ENCODE measurements at places on chromosomes 4 and X.

DNA sequence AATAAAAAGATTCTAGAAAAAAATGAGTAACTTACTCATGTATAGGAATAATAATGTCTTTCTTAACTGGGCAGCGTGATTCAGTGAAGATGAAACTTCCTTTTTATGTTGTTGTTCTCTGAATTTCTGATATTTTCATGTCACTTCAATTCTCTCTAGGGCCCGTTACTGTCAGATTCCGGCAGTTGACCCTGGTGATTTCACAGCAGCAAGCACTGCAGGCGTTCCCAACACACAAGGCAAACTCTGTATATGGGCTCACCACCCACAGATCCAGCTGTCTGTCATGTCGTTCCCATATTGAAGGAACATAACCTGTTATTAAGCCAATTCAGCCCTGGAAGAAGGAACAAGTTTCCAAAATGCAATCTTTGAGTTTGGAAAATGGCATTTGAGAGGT, 288.3 kb upstream of the GALNTL6 start:
- DNase-seq = no peak

DNA sequence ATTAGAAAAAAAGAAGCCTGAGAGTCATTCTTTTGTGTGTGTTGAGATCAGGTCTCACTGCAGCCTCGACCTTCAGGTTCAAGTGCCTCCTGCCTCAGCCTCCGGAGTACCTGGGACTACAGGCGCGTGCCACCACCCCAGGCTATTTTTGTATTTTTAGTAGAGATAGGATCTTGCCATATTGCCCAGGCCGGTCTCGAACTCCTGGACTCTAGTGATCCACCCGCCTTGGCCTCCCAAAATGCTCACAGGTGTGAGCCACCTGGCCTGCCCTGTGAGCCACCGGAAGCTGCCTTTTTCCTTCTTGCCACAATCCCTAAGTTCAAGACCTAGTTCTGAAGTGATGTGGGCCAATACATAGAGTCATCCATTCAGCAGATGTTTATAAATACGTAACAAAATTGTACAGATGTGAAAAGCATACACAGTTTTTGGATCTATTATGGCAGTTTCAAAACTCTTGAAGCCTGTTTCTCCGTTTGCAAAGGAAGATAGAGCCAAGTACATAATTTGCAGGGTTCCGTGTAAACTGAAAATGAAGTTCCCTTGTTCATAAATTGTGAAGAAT, 536 bp upstream of the CTSO start:
- DNase-seq = no peak

- no peak for DNase-seq
Observed at GRCh38 chrX:38363046-38363445, 10.6 kb downstream of the OTC start.

DNA sequence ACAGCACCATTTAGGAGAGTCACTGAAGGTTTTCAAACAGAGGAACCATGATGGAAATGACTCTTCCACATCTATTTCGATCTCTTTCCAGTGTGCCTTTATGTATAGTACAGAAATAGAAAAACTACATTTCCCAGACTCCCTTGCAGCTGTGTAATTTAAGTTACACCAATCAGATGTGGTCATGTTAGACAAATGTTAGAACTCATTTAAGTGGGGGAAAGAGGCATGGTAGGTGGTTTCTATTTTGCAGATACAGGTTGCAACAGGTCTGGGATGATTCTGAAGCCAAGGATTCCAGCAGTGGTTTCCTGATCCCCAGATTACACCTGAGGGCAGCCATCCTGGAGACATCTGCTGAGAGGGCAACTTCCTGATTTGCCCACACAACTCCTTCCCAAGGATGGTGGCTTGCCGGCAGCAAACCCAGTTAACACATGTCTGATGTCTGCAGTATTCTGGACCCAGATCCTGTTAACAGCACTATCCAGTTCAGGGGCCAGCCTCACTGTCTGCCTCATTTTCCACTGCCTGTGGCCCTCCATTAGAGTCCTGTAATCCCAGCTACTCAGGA, 38.7 kb upstream of the PDK3 start:
- no peak for DNase-seq

DNA sequence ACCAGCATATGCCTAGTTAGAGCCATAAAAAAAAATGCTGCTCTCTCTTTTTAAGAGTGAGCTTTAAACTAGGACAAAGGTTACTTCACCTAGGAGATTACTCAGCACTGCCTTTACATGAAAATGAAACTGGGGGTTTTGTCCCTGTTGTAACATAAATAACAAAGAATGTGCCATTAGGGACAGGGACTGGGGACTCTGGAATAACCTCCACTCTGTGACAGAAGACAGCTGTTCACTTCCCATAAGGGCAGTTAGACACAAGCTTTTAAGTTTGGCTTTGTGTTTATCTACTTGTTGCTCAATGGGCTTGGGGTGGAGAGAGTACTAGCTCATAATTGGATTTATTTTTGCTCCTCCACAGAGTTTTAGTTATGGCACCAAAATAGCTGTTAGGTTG, 11.9 kb downstream of the ENPEP start:
- DNase-seq = no peak

DNA sequence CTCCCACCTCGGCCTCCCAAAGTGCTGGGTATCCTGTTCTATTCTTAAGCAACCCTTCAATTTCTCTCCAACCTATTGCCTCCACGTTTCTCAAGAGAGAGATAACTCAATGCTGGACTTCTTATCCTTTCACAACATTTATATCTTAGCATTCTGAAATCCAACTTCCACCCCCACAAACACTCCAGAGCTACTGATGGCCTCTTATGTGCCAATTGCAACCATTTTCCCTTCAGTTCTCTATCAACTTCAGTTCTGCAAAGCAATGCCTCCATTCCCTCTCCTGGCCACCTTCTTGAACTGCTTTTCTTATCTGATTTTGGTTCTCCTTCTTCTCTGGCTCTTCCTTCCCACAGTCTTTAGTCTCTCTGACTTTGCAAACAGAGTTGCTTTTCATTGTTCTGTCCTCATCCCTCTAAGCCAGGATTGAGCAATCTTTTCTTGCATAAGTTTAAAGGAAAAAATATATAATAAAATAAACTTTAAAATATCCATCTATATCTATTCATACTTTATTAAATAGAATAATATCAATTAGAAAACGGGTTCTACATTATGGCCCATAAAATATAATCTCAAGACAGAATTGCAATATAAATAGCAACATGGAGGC, 3.6 kb upstream of the STBD1 start:
- DNase-seq = no peak

DNA sequence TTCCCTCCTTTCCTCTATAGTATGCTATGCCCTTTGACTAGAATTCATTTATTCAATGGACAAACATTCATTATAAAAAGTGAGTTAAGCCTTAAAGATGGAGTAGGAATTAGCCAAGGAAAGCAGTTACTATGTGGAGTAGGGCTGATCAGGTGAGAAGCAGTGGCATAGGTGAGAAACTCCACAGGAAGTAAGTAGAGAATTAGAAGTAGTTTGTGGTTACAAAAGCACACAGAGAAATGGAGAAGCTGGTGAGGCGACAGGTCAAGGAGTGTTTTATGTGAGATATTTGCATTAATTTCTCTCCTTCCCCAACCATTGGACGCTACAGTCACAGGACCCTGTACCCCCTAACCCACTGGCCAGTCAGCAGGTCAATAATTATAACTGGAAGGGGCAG, 30.6 kb downstream of the SETD7 start:
- DNase-seq = no peak

GRCh38 chr4:114192854-114193253, 213.4 kb upstream of the ARSJ start:
- DNase-seq = no peak

GRCh38 chr4:92101737-92102172, 202.0 kb upstream of the GRID2 start:
- DNase-seq = no peak

- DNase-seq = no peak
Observed at GRCh38 chr4:184727430-184727829, 6.5 kb downstream of the CENPU start.

DNA sequence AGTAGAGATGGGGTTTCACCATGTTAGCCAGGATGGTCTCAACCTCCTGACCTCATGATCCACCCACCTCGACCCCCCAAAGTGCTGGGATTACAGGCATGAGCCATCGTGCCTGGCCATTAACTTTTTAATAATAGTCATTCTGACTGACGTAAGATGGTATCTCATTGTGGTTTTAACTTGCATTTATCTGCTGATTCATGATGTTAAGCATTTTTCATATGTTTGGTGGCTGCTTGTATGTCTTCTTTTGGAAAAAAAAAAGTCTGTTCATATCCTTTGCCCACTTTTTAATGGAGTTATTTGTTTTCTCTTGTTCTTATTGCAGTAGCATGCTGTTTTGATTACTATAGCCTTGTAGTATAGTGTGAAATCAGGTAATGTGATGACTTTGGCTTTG, 45.8 kb downstream of the ANXA10 start:
- DNase-seq = no peak

- no peak for DNase-seq
Observed at GRCh38 chr4:26151615-26152014, 169.2 kb upstream of the RBPJ start.

GRCh38 chrX:153499876-153500275, 5.1 kb downstream of the BGN start:
- DNase-seq = no peak

GRCh38 chr4:84734037-84734436, 151.1 kb downstream of the CDS1 start:
- DNase-seq = no peak

- DNase-seq = no peak
Observed at GRCh38 chr4:156829201-156829873, 142.3 kb downstream of the PDGFC start.

- DNase-seq = no peak
Observed at GRCh38 chrX:39955625-39956024, 142.1 kb downstream of the BCOR start.

DNA sequence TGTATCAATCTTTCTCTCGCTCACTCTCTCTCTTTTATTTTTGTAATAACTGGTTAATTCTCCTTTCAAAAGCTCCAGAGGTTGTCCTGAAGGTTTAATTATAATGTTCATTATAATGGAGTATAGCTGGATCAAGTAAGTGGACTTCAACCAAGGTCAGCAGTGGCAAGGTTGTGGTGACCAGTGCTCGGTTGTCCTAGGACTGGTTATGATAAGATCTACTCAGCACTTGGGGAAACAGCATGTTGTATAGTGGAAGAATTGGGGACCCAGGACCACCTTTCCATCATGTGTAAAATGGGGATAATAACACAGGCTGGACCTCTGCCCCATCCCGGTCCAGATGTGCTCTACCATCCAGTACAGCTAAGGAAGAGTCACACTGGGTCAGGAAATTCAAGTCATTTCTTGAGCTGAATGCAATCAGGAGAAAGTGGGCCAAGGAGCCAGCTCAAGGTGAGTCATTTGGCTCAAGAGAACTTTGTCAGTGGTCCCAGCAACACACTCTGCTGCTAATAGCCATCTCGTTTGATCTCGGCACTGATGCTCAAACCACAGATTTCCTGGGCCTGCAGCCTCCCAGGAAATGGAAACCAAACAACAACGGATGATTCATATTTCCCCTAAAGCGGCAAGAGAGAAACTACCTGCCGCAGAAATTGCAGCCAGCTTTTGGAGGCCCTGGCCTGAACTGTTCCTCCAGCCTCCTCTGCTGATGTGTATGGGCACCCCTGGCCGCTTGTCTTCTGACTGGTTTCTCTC, 123.6 kb upstream of the RBPJ start:
- peak; percentile 27 for DNase-seq

DNA sequence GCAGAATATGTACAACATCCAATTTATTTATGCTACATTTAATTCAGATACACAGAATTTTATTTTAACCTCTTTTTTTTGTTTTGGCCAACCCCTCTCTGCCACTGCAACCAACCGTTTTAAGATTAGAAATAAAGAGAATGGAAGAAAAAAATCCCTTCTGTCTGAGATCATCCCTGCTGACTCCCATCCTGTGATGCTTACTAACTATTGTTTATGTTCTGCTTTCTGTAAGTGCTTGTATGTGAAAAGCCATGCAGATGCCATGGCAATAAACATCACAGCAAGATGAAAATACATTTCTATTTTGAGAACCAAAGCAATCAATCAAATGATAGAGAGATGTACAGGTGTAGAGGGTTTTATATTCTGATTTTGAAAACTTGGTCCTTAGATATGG, 70.1 kb downstream of the GABRB1 start:
- no peak for DNase-seq

DNA sequence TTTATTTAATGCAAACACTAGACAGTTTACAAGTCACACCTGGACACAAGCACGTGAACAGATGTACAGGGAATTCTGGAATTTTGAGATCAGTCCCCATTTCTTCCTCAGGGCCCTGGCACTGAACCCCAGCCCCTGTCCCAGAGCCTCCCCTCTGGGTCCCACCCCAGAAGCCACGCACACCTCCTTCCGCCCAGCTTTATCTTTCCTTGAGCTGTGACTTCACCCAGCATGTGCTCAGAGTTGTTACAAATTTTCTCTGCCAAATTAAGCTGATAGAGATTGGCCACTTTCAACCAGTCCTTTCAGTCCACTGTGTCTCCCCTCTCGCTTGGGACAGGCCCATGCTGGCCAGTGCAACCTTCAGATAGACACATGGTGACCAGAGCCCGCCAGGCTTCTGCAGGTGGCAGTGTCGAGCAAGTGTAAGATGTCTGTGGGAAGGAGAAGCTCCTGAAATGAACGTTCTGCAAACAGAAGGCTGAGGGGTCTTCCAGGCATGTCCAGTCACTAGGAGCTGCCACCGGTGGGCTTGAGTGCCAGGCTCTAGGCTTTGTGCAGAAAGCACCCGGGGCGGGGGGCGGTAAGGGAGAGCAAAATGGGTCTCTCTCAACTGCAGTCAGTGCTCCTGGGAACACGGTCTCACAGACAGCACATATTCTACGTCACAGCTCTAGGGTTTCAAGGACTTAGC, 73.3 kb downstream of the MTMR1 start:
- DNase-seq = no peak

GRCh38 chr4:95092766-95093165, 335.0 kb downstream of the BMPR1B start:
- peak; percentile 35 for DNase-seq

DNA sequence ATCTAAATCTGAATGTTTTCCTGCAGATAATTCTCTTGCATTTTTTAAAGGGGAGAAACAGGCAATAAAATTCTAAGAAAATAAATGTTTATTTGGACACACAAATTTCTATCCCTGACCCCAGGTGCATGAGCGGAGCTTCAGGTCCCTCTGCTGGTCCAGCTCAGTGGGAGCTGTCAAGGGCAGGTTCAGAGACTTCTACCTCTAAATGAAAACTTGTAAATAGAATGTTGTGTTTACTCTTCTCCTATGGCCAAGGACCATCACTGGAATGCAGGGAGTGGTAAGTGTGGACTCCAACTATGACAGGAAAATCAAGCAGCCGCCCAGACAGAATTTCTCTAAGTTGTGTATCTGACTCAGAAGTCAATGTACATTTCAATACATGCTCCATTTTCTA, 148.6 kb upstream of the TTC29 start:
- DNase-seq = no peak

GRCh38 chr4:137463377-137464003, 68.8 kb downstream of the PCDH18 start:
- no peak for DNase-seq

GRCh38 chr4:181301735-181302710, 941.2 kb upstream of the TENM3 start:
- no peak for DNase-seq

DNA sequence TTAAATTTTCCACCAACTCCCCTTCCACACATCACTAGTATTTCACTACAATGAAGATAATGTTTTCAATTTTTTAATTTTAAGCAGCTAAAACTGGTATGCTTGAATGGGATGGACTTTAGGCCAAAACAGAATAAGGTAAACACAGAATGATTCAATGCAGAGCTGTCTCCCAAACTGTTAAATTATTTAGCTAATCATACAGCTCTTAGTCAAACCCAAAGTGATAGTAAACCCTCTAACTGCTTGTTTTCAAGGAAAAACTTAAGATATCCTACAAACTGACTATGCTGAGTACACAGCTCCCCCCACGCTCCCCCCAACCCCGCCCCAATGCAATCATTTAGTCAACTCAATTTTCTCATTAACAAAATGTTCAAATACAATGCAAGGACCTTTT, 30.2 kb downstream of the CNOT6L start:
- DNase-seq = no peak

All from kidney capillary endothelial cell (primary cell).